NCI-H526 (cell line): ENCODE measurements at places on chromosomes 6 and 20.

DNA sequence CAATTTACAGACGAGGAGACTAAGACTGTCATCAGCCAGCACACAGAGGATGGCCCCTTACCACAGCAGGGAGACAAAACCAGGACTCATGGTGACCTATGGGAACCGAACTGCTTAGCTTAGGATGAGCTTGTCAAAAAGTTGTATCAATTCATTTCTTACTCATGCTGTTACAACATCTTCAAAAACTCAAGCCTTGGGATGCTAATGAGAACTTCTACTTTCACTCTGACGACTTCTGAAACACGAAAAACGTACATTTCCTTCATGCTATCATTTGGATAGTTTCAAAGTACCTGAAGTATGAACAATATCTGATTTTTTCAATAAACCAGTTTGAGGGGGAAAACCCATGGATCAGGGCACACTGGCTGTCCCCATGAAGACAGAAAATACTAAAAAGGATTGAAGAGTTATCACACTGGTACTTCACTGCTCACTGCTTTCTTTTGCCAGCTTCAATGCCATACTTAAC is 31.9 kb downstream of the HIVEP2 start:
- DNase-seq, result no peak

DNA sequence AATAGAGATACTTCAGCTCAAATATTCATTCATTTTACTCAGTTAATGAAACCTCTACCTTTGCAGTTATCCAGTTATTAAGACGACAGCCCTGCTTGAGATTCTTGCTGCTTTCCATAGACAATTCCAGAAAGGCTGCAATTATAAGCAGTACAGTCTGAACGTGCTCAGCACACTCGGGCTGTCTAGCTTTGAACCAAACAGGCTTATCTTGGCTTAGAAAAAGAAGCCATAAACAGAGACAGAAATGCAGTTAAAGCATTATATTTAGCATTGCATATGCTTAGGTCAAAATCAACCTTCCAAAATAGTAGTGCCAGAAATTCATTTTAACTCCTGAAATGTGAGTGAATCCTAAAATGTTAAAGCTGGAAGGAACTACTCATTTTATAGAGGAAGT is 204.1 kb upstream of the KCNQ5 start:
- DNase-seq, result no peak

- DNase-seq, result peak; percentile 29
These were observed 68.7 kb downstream of the TOX2 start for GRCh38 chr20:43983359-43983758.

DNA sequence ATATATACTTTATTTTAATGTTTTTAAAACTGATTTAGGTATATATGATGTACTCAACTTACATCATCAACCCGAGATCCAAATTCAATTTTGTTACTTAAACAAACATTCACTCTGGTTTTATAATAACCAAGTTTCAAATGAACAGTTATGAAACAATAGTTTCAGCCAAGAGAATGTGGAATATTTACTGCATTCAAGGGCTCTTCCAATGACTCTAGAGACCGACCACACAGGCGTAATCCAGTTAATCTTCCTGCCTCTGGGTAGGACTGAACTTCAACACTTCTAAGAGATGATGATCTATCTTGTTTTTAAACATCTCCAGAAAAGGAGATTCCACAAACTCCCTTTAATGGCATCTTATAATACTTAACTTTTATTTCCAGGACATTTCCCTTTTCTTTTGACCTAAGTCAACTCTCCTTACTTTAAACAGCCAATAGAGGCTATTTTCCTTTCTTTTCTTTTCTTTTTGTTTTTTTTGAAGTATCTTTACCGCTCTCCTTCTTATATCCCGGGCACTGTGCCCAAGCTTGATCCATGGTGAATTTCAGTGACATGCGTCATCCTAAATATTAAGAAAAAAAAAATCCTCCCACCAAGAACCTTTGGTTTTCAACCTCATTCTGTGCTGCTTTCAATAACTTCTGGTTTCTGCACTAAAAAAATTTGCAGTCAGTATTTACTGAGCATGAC is 110.1 kb downstream of the KIF13A start:
- no peak for DNase-seq

GRCh38 chr20:56171087-56172012 is 77.2 kb upstream of the MC3R start:
- DNase-seq, result peak; percentile 34

GRCh38 chr6:29986179-29986781 is 43.9 kb downstream of the HLA-A start:
- no peak for DNase-seq

GRCh38 chr6:14275493-14275851 is 157.9 kb downstream of the CD83 start:
- no peak for DNase-seq

GRCh38 chr6:145964948-145965366 is 799 bp upstream of the SHPRH start:
- DNase-seq, result peak; percentile 15

- DNase-seq, result no peak
These were observed 262.9 kb downstream of the SOX4 start for GRCh38 chr6:21856456-21856825.

DNA sequence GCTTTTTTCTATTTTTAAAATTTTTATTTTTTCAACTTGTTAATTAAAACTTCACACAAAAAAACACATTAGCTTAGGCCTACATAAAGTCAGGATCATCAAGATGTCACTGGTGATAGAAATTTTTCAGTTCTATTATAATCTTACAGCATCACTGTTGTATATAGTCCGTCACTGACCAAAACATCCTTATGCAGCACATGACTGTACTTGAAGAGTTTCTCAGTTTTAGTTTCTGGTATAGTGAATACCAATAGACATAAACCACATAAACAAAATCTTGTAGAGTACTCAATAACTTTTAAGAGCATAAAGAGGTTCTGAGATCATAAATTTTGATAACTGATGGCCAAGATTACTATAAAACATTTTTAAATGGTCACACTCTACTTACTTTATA is 71.8 kb downstream of the ASCC3 start:
- DNase-seq, result no peak

GRCh38 chr6:37799263-37799644 is 20.3 kb upstream of the ZFAND3 start:
- DNase-seq, result no peak

DNA sequence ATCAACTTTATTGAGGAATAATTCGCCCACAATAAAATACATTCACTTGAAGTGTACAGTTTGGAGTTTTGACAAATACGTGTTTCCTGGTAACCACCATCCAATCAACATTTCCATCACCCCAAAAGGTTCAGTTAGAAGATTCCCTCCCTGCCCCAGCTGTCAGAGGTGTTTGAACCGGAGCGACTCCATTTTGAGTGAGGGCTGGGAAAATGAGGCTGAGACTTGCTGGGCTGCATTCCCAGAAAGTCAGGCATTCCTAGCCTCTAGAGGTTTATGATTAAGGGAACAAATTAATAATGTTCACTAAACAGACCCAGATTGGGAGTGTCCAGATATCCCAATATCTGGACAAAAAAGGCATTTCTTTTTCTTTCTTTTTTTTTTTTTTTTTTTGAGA is 33.0 kb upstream of the BLCAP start:
- DNase-seq, result no peak

DNA sequence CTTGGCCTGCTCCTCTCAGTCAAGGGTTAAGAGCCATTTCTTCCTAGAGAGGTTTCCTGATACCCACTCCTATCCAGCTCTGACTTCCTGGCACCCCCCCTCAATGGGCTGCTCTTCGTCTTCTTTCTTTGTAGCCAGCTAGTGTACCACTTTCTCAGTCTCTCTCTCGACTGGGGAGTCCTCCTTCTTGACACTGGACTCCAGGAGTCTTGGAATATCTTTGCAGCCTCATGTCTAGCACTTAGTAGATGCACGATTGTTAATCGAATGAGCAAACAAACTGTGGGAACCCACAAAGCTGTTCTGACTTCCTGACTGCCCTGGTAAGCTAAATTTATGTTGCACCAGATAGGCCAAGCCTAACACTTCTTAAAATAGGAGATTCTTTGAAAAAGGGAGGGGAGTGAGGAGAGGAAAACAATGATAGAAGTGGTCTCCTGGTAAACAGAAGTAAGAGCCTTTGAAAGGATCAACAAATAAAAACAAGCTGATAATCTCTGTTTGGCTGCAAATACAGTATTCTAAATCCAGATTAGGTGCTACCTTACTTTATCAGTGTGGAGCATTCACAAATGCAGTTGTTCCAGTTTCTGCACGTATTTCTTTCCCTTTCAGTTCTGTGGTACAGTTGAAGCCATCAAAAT is 160.1 kb upstream of the CITED2 start:
- peak; percentile 41 for DNase-seq

GRCh38 chr6:154161689-154162088 is 122.6 kb downstream of the OPRM1 start:
- DNase-seq, result no peak

GRCh38 chr6:55379895-55380294 is 52.6 kb downstream of the GFRAL start:
- no peak for DNase-seq

DNA sequence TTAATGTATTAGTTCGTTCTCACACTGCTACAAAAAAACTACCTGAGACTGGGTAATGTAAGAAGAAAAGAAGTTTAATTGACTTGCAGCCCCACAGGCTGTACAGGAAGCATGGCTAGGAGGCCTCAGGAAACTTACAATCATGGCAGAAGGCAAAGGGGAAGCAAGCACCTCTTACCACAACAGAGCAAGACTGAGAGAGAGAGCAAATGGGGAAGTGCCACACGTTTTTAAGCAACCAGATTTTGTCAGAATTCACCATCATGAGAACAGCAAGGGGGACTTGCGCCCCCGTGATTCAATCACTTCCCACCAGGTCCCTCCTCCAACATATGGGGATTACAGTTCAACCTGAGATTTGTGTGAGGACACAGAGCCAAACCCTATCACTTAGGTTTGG is 70.8 kb upstream of the SRSF6 start:
- DNase-seq, result no peak

- no peak for DNase-seq
These were observed 11.5 kb downstream of the RBM24 start for GRCh38 chr6:17292600-17293133.

GRCh38 chr20:60680554-60680953 is 571.5 kb upstream of the CDH4 start:
- DNase-seq, result no peak

GRCh38 chr6:170165471-170166117 is 125.3 kb downstream of the DLL1 start:
- no peak for DNase-seq

DNA sequence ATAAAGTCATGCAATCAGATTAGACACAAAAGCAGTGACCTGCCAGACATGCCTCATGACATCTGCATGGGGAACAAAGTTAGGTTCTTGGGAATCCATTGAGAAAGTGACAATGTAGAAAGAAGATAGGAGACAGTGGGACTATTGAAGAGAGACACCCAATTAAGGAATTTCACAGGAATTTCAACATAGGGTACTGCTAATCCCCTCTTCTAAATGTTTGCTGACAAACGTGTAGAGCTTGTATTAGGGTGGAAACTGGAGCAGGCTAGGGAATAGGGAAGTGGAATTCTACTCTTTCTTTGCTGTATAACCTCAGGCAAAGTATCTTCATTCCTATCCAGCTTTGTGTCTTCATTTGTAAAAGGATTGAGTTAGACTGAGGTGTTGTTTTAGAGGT is 409.4 kb upstream of the SASH1 start:
- no peak for DNase-seq

- peak; percentile 84 for DNase-seq
These were observed 86.0 kb downstream of the SESN1 start for GRCh38 chr6:109008537-109009235.

DNA sequence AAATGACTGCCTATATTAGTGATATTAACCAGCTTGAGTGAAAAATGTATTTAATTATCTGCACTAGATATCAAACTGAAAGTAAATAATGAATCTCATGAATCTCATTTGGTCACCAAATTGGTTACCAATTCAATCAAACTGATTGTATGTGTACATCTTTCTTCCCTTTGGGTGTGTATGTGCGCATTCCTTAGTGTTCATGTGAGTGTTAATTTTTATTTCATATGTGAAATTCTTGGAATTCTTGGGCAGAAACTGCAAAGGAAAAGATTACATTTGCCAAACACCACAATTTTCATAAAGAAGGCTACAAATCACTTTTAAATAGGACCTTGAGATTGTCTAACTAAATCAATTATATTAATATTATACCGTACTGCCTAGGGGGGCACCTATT is 648.4 kb upstream of the MARCKS start:
- no peak for DNase-seq

- no peak for DNase-seq
These were observed 67.1 kb downstream of the LRFN2 start for GRCh38 chr6:40520084-40520483.

- DNase-seq, result no peak
These were observed 16.5 kb downstream of the XPO5 start for GRCh38 chr6:43559328-43559727.

GRCh38 chr20:19348582-19348981 is 136.1 kb downstream of the SLC24A3 start:
- DNase-seq, result no peak

DNA sequence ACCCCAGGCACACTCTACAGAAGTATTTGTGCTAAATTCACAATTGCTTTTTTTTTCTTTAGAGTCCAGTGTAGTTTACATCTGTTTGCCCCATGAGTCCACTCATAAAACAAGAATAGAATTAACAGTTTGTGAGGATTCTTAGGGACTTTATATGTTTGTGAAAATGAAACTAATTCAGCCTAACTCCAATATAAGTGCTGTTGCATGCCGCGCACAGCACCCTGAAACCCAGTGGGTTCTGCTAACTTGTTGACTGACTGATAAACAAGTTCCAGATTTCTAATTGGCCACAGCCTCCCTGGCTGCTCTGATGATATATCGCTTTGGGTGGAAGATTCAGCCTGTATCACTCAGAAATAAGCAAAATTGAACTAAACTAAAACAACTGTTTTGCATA is 561.4 kb downstream of the PKHD1 start:
- DNase-seq, result no peak
